Stimulated activated CD8-positive, alpha-beta memory T cell treated with anti-CD3 and anti-CD28 coated beads, Interleukin-4, amount 100 ng/mL, for 1 hour (primary cell): ENCODE measurements at places on chromosomes 1 and 21.

DNA sequence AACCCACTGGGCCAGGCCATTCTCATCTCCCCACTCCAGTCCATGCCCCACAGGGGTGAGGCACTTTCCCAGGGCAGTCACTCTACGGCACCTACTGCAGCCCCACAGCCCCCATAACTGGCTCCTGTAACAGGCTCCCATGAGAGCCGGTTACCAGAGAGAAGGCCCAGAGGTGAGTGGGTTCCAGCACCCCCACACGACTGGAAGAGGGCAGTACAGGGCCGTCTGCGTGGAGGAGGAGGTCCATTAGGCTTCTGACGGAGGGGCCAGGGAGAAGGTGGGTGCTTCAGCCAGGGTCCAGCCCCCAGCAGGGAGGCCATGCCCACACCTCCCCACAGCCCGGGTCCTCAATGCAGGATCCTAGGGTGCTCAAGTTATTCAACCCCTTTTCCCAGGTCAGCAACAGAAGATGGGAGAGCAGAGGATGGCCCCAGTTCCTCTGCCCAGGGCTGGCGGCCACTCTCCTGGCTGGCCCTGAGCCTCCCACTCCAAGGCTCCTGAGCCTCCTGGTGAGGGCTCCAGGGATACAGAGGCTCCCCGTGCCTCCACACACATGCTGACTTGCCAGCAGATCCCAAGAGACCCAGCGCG is 1.6 kb downstream of the ACAP3 start:
- DNase-seq: no peak

DNA sequence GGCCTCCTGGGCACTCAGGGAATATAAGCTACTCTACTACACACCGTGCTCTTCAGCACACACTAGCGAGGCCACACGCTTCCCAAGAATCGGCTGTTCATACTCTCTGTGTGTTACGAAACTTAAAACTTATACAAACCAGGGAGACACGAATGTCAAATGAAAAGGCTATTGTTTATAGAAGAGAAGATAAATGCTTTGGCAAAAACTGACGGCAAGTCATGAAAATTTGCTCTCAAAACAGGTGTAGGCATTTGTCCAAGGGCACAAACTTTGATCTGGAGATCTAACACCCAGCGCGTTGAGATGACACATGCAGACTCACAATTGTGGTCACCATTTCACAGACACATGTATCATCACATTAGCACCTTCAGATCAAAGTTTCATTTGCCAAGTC is 46.1 kb downstream of the USP48 start:
- DNase-seq: no peak

GRCh38 chr1:203177036-203177405 is 1.4 kb upstream of the MYBPH start:
- no peak for DNase-seq

GRCh38 chr1:192104852-192105251 is 53.4 kb upstream of the RGS18 start:
- DNase-seq: no peak

DNA sequence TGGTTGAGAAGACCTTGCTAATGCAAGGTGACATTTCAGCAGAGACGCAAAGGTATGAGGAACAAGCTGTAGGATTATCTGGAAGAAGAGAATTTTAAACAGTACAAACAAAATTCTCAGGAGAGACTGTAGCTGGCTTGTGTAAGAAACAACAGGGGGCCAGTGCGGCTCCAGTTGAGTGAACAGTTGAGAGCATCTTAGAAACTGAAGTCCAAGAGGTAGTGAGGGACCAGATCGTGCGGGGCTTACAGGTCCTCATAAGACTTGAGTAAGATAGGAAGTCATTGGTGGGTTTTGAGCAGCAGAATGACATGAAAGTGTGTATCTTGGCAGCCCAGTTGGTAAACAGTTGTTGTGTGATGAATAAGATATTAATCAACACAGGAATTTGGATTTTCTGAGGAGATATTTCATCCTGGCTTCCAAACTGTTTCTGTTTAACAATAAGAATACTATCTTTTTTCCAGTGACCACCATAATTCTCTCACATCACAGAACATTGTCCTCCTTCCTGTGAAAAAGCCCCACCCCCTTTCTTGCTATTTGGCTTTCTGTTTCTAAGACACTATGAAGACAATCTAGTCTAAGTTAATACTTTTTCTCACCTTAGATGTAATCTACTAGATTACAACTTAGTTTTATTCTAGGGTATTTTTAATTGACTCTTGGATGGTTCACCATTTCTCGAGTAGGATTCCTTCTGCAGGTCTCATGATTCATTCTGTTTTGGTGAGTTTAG is 62.4 kb downstream of the SASS6 start:
- DNase-seq: no peak

DNA sequence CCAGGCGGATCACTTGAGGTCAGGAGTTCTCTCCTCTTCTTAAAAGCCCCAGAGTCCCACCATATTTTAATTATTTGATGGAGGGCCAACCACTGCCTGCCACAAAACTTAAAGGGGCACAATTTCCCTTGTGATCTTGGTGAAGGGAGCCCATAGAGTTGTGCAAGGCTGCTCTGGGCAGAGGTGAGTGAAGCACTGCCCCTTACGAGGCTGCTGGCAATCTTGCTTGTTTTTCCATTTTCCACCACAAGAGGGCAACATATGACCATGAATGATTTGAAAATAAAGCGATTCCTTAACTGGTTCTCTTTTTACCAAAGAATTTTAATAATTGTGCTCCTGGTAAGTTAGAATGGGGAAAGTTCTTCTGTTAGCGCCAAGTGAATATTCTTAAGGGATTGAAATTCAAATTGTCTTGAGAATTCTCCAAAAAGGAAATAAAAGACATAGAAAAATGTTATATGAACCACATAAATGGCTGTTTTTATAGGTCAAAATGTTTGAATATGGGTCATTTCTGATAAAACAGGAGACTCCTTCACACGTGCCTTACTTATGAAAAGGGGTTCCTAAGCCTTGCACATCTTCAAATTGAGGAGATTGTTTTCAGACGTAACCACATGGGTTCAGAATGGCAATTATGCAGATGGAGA is 22.7 kb downstream of the PGM1 start:
- peak; percentile 37 for DNase-seq

DNA sequence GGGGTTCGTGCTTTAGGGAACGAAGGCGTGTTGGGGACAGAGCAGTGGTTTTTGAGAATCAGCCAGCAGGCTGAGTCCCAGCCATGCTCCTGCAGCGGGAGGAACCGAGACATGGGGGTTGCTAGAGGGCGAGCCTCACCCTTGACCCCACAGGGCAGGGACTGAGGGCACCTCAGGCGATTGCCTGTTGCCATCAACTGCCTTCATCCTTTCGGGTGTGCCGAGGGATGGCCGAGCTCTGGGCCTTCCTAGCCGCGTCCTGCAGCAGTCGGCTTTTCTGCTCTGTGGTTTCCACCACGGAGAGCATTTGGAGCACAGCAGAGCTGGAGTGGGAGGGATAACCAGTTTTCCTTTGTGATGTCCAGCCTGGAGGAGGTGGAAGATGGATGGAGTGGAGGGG is 13.3 kb downstream of the SPSB1 start:
- no peak for DNase-seq

DNA sequence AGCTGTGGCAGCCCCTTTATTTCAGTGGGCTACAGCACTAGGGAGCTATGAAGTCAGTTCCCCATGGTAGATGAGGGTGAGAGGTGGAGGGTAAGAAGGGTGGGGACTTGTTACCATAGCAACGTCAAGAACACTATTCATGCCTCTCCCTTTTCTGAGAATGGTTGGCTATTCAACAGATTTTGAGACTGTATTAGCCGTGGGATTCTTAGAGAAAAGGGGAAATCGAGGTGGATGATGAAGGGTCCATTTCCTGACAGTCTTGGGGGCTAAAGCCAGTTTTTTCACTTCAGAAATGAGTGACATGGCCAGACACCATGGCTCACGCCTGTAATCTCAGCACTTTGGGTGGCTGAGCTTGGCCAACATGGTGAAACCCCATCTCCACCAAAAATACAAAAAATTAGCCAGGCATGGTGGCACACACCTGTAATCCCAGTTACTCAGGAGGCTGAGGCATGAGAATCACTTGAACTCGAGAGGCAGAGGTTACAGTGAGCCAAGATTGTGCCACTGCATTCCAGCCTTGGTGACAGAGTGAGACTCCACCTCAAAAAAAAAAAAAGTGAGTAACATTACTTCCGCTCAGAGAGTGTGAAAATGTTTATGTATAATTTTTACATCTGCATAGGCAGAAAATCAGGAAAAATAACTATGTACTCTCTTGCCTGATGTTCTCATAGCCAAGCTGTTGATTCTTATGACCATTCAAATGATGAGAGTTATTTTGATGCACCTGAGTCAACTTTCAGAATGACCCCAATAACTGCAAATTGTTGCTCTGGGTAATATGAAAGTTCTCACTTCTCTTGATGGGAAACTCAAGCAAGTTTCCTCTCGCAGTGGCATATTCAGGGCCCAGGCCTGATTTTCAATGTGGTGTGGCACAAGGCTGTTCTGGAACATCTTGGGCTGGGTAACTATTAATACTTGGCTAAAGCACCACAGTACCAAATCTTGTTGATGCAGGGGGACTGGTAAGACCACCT is 23.2 kb upstream of the RGSL1 start:
- DNase-seq: no peak

- no peak for DNase-seq
These were observed 3.4 kb upstream of the PLEKHM2 start for GRCh38 chr1:15680561-15681348.

DNA sequence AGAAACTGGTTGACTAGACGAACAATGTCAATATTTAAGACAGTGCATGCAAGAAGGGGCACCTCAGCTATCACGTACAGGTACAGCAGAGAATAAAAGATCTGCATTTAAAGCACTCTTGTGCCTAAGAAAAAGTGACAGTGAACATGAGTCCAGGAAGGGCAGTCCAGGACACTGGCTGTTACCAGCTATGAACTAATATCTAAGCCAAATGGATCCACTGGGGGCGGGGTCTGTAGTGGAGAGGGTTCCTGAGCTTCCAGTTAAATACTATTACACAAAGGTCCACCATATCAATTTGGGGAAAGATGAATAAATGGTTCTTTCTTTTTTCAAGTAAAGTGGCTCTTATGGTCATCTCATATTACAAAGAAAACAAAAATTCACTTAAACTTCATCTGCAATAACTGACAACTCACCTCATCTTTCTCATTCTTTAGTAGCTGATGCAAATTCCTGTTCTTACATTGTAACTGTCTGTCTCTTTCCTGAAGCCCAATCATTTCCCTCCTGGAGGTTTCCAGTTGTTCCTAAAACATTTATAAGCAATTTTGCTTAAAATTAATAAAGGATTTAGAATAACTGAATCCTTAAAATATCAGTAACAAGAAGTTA is 24.5 kb downstream of the SSX2IP start:
- no peak for DNase-seq

DNA sequence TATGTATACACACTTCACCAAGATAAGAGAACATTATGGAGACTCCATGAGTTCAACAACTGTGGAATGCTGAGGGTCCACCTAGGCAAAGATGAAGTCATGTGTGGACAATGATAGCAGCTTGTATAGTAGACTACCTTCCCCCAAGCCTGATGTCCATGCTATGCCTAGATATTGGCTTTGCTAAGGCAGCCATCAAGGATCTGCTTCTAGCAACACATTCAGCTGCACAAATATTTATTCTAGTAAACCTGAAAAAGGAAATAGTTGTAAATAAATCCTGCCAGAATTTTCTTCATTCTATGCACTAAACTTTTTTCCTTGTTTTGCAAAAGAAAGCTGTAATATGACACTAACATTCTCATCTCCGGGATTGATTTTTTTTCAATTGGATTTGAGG is 7.0 kb upstream of the LPAR3 start:
- no peak for DNase-seq

DNA sequence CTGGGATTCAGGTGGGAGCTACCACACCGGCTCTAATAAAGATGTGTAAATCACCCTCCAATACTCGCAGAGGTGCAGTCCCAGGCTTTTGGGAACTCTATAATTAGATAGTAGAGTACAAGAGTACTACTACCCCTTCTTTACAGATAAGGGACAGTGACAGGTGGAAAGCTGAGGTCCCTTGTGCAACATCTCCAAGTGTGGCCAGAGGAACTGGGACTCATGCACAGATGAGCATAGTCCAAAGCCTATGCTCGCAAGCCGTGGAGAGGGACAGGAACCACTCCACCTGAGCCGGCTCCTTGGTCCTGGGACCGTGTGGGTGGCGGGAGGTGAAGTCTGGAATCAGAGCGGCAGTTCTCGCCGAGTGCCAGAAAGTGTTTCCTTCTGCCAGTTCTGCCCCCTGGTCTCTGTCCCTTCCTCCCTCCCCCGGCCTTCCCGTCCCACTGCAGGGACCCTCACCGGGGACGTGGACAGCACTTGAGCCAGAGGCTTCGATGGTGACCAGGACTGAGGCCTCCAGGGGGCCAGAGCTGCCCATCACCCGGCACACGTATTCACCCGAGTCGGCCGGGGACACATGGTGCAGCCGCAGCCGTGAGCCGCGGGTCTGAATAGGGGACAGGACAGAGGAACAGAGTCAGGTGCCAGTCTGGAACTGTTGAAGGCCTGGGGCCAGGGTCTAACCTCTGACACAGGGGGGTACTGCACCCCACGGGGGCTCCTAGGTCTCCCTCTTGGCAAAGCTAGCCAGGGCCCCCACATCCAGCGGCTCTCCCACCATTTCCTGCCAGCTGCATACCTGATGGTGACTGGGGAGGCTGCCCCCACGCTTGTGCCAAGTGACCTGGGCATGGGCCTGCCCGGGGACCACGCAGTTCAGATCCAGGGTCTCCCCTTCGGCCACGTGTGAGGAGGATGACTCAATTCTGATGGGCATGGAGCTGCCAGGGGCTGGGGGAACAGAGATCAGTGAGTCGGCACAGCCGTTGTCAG is 33.9 kb downstream of the LDLRAD2 start:
- no peak for DNase-seq

DNA sequence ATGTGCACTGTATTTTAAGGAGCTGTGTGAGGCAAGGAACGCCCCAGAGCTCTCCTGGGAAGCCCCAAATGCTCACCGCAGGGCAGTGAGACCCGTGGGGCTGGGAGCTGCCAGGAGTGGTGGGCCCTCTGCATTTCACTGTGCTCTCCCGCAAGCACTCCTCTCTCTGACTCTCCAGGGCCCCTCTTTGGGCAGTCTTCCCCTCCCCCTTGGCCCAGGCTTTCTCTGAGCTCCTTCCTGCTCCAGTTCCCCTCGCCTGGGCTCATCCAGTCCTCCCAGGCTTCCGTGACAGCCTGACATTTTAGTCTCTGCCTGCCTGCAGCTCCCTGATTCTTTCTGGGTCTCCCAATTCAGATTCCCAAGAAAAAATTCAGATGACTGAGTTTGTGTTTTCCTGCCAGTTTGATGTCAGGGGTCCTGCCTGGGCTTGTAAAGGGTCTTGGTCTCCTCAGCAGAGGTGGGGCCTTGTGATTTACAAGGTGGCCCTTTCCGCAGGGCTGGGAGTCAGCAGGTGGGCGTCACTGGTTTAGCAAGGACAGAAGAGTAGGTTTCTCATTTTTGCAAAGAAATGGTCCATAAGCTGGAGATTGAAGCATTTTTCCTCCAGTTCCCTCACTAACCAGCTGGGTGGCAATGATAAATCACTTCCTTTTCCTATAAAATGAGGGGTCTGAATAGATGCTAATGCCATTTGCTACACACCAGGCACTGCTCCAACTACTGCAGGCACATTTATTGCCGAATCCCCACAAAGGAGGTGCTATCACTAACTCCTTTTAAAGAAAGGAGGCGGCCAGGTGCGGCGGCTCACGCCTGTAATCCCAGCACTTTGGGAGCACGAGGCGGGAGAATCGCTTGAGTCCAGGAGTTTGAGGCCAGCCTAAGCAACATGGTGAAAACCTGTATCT is 1.9 kb upstream of the CA6 start:
- DNase-seq: no peak
